ENCODE measurements at places on chromosomes 4 and X. TPM values are rescaled to one million over a fixed set of nuclear protein-coding genes. Genes with fewer than 3 reads are reported as not detected.

Gene BEND2
- total RNA-seq, result not detected

Gene SLC49A3
- total RNA-seq, result 8.8 TPM

Gene OPN1MW
- total RNA-seq, result not detected

Gene PPP3CA
- total RNA-seq, result 38.0 TPM

Gene KLHL4
- 16.9 TPM for total RNA-seq

Gene PNMA6F
- total RNA-seq, result 0.15 TPM

Gene CT83
- total RNA-seq, result not detected

Gene DTHD1
- total RNA-seq, result not detected

Gene IL21
- not detected for total RNA-seq

Gene NLGN3
- total RNA-seq, result 14.8 TPM

Gene DCHS2
- 2.6 TPM for total RNA-seq

Gene CHRDL1
- total RNA-seq, result 17.4 TPM

Gene SLC34A2
- 3.4 TPM for total RNA-seq

DNA sequence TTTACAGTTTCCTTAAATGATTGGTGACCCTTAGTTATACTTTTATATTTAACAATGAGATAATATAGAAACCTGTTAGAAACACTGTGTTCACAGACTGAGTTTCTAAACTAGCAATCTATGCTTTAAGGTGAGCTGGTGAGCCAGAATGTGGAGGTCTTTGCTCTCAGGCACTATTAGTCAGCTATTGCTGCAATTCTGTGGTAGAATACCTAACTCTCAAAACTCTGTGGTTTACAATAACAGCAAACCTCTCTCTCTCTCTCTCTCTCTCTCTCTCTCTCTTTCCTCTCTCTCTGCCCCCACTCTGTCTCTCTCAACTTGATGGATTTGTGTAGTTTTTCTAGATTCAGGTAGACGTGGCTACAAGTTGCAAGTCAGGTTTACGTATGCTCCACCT, 17.6 kb upstream of the LCORL start:
- H3K4me1 ChIP-seq, result no peaks in the 10 kb centered on the region
- H3K27me3 ChIP-seq, result no peaks in the 10 kb centered on the region
- no peak overlapping the region for H3K27ac ChIP-seq
- no peak for DNase-seq

DNA sequence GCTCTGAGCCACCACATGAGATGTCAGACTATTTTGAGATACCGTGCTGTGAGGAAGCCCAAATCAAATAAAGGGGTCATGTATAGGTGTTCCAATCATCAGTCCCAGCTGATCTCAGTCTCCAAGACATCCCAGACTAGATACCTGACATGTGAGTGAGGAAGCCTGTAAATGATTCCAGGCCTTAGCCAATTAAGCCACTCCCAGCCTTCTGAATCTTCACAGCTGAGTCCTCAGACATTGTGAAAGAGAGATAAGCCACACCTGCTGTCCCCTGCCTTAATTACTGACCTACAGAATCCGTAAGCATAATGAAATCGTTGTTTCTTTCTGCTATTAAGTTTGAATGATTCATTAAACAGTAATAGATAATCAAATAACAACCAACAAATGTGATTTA, 671.4 kb downstream of the ZNF674 start:
- no peak overlapping the region for H3K27ac ChIP-seq
- H3K4me1 ChIP-seq, result no peaks in the 10 kb centered on the region
- H3K27me3 ChIP-seq, result no peaks in the 10 kb centered on the region
- H3K4me3 ChIP-seq, result no peak overlapping the region
- no peaks in the 10 kb centered on the region for H3K36me3 ChIP-seq

GRCh38 chr4:39621582-39621981, 17.1 kb downstream of the SMIM14 start:
- H3K36me3 ChIP-seq, result no peaks in the 10 kb centered on the region
- H3K27me3 ChIP-seq, result no peaks in the 10 kb centered on the region
- H3K4me3 ChIP-seq, result no peak overlapping the region
- no peaks in the 10 kb centered on the region for H3K4me1 ChIP-seq
- DNase-seq, result no peak

DNA sequence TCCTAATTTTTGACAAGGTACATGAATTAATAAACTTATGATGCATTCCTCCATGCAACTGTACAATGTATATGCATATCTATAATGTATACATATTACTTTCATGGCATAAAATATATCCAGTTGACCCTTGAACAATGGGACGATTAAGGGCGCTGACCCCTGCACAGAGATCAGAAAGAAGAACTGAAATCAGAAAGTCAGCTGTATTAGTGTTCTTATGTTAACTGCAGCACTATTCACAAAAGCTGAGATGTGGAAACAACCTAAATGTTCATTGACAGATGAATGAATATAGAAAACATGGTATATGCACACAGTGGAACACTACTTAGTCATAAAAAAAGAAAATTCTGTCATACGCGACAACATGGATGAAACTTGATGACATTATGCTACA, 457.1 kb downstream of the GBA3 start:
- no peak overlapping the region for H3K27ac ChIP-seq
- H3K4me1 ChIP-seq, result no peaks in the 10 kb centered on the region
- no peak overlapping the region for H3K4me3 ChIP-seq
- H3K27me3 ChIP-seq, result no peaks in the 10 kb centered on the region
- H3K36me3 ChIP-seq, result no peaks in the 10 kb centered on the region
- DNase-seq, result no peak

DNA sequence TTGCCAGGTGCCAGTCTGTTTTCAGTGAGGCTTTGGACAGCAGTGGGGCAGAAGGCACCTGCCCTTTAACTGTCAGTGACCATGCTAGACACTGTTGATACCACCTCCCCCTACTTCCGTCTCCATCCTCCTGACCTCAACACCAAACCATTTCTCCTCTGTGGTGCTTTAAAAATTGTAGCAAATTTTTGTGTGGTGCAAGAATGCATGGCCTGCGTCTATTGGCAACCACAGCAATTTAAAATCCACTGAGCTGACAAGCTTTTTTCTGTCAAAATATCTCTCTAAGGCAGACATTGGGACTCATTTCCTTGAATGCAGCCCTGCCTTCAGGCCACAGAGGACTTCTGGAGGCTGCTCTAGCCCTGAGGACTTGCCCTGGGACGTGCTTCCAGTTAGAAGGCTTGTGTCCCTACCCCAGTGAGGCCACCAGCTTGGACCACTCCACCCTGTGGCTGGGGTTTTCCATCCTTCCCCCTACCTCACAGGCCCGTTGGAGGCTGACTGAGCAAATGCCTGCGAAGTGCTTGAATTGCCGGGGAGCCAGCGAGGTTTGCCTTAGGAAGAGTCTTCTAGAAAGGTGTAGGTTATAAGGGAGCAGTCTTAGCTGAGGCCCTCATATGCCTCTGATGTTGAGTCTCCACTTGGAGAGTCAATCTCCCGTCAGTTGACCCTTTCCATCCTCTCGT, 6.9 kb downstream of the PRRG3 start:
- H3K27me3 ChIP-seq, result no peaks in the 10 kb centered on the region
- no peak for DNase-seq
- no peak overlapping the region for H3K27ac ChIP-seq
- H3K4me1 ChIP-seq, result no peaks in the 10 kb centered on the region

GRCh38 chrX:78124307-78124706, 15.1 kb downstream of the TAF9B start:
- no peaks in the 10 kb centered on the region for H3K4me1 ChIP-seq
- H3K36me3 ChIP-seq, result peaks cover 32% of the 10 kb centered on the region

DNA sequence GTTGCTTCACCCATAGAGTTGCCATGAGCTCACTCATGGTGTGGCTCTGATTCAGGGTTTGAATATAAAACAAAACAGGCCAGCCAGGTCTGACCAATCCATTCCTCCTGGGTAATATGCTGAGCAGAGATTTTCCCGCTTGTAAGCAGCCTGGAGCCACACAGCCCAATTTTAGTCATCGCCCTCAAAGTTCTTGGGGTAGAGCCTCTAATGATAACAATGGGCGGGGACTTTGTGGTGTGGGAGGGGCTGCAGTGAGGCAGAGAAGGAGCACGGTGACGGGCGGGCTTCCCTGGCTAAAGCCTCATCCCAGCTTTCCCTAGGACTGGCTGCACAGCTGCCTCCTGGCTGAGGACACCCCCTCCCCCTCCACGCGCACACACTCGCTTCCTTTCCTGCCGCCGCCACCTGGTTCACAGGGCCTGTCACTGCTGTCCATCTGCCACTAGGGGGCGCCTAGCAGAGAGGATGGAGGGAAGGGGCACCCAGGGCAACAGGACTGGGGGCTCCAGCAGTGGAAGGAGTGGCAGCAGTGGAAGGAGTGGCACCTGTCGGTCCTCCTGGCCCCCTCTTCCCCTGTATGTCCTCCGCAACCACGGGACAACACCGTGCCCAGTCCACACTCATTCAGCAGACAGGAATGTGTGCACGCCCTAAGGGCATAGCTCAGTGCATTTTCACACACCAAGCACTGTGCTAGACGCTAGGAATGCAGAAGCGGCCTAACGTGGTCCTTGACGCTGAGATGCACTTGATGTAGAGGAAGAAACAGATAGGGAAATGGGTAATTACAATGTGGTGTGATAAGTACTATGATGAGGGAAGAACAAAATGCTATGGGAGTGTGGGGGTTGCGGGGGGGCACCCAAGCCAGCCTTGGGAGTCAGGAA, 26.8 kb downstream of the PRPS1 start:
- no peaks in the 10 kb centered on the region for H3K4me1 ChIP-seq
- no peak overlapping the region for H3K4me3 ChIP-seq
- peaks cover under 1% of the 10 kb centered on the region for H3K36me3 ChIP-seq

DNA sequence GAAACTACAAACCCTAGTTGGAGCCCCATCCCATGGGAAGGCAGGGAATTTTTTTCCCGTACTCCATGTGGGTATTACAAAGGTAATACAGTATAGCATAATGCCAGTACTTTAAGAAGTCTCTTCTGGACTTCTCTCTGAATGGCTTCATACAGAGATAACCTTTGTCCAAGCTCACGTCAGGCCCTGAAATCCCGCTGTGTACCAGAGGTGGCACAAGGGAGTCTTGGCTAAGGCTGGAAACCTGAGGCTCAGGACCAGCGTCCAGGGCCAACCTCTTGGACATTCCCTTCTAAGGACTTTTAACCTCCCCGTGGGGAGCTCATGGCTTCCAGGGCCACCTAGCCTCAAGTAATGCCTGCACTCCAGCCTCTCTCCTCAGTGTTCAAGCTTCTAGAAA, 338.9 kb upstream of the FAM241A start:
- no peak overlapping the region for H3K4me3 ChIP-seq
- peak; percentile 15 for DNase-seq
- no peak overlapping the region for H3K27ac ChIP-seq
- no peaks in the 10 kb centered on the region for H3K4me1 ChIP-seq
- H3K36me3 ChIP-seq, result no peaks in the 10 kb centered on the region
- H3K27me3 ChIP-seq, result peaks cover 38% of the 10 kb centered on the region

DNA sequence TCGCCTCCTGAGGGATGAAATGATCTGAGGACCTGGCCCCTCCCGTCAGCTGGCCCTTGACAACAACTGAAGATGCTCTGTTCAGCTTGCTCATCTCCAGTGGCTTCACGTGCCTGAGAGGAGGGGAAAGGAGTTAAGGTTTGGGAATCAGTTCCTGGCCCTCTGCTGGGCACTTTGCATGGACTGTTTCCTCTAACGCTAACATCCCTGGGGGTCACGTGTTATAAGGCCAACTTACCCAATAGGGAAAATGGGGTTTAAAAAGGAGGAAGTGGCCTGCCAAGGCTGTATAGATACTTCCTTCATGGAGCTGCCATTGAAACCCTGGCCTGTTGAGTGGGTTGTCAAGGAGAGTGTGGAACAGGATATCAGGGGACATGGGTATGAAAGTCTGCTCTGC, 65.6 kb downstream of the OR13H1 start:
- no peak for DNase-seq
- H3K4me1 ChIP-seq, result no peaks in the 10 kb centered on the region

DNA sequence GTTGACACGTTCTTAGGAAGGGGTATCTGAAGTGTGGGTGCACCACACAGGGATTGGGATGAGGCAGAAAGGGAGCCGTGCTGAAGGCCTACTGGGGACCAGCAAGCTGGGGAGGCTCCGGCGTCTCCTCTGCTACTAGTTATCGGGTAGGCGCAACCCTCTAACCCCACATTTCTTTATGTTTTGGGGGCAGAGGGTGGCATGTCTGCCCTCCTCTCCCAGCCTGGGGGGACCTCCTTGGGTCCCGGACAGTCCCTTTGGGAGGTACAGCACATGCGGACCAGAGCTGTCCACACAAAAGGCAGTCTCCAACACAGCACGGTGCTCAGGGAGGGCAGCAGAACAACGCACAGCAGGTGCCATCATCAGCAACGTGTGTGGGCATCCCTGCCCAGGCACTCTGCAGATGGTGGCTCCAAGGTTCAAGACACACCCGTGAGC, 33.2 kb downstream of the WDR1 start:
- no peaks in the 10 kb centered on the region for H3K4me1 ChIP-seq
- H3K27ac ChIP-seq, result no peak overlapping the region
- no peak overlapping the region for H3K4me3 ChIP-seq

GRCh38 chrX:110924871-110925270, 129.3 kb upstream of the CHRDL1 start:
- H3K4me1 ChIP-seq, result no peaks in the 10 kb centered on the region
- no peaks in the 10 kb centered on the region for H3K36me3 ChIP-seq
- H3K27ac ChIP-seq, result no peak overlapping the region
- H3K27me3 ChIP-seq, result no peaks in the 10 kb centered on the region
- DNase-seq, result no peak

- no peaks in the 10 kb centered on the region for H3K36me3 ChIP-seq
- H3K4me3 ChIP-seq, result no peak overlapping the region
- no peaks in the 10 kb centered on the region for H3K27me3 ChIP-seq
- no peak overlapping the region for H3K27ac ChIP-seq
- H3K4me1 ChIP-seq, result no peaks in the 10 kb centered on the region
These were observed 100.9 kb upstream of the TBC1D9 start for GRCh38 chr4:140857111-140857510.

GRCh38 chr4:53228036-53228435, 137.8 kb downstream of the SCFD2 start:
- no peaks in the 10 kb centered on the region for H3K4me1 ChIP-seq
- H3K4me3 ChIP-seq, result no peak overlapping the region
- H3K27me3 ChIP-seq, result no peaks in the 10 kb centered on the region
- no peaks in the 10 kb centered on the region for H3K36me3 ChIP-seq

GRCh38 chrX:118550792-118551191, 55.2 kb downstream of the DOCK11 start:
- H3K4me3 ChIP-seq, result no peak overlapping the region
- no peaks in the 10 kb centered on the region for H3K27me3 ChIP-seq
- no peak overlapping the region for H3K27ac ChIP-seq
- no peaks in the 10 kb centered on the region for H3K4me1 ChIP-seq

- H3K4me1 ChIP-seq, result no peaks in the 10 kb centered on the region
- H3K36me3 ChIP-seq, result no peaks in the 10 kb centered on the region
- H3K27ac ChIP-seq, result no peak overlapping the region
- DNase-seq, result no peak
- no peaks in the 10 kb centered on the region for H3K27me3 ChIP-seq
These were observed 56.2 kb upstream of the CHRDL1 start for GRCh38 chrX:110851780-110852179.

GRCh38 chr4:13248621-13249298, 235.4 kb downstream of the RAB28 start:
- no peaks in the 10 kb centered on the region for H3K27me3 ChIP-seq
- no peaks in the 10 kb centered on the region for H3K36me3 ChIP-seq
- DNase-seq, result no peak
- H3K4me1 ChIP-seq, result no peaks in the 10 kb centered on the region

DNA sequence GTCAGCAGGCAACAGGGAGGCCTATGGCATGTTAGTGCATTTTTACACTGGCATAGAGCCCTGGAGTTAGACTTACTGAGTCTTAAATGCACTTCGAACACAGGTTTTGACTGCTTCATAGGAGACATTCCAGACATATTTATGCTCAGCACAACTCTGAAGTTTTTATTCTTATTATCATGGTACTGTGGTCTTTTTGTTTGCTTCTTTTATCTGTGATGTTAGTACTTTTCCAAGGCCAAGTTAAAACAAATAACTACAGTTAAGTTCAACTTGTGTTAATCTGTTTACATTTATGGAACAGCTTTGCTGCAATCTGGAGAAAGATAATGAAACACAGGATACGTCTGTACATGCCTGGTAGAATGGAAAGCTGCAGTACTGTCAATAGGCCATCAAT, 76.5 kb downstream of the COL4A5 start:
- H3K36me3 ChIP-seq, result no peaks in the 10 kb centered on the region
- no peaks in the 10 kb centered on the region for H3K4me1 ChIP-seq
